ENCODE measurements at places on chromosomes 3 and 15.
A peak's percentile ranks its signal among the peaks of the same experiment; 100 is the strongest.

GRCh38 chr3:79976466-79976865 lies 208.7 kb upstream of the ROBO1 start:
- DNase-seq, result no peak

- DNase-seq, result no peak
Observed at GRCh38 chr3:134922866-134923265, 127.8 kb downstream of the EPHB1 start.

DNA sequence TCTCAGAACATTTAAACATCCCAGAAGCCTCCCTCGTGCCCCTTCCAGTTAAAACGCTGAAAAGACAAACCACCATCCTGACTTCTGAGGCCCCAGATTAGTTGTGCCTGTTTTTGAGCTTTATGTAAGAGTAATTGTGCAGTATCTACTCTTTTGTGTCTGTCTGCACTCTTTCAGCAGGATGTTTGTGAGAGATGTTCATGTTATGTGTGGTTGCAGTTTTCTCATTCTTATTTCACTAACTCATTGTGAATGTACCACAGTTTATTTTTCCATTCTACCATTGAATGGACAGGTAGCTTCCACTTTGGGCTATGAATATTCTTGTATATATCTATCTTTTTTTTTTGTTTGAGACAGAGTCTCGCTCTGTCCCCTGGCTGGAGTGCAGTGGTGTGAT lies 40.3 kb downstream of the MINAR1 start:
- no peak for DNase-seq

GRCh38 chr15:46258056-46258455 lies 623.2 kb downstream of the SQOR start:
- no peak for DNase-seq

DNA sequence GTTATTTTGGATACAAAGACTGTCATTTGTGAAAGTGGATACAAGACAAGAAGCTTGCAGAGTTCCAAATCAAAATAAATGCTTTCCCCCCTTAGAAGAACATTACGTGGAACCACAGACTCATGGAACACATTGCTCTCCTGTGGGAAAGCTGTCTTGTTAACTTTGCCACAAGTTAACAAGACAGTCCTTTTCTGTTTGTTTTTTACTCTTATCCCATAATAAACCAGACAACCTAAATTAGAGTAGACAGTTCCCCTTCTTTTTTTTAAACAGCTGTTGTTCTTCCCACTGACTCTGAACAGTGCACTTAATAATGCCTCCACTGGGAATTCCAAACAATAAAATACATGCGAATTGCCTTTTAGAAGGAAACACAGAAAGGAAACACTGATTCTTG lies 255.3 kb upstream of the UBE2E2 start:
- DNase-seq, result no peak

DNA sequence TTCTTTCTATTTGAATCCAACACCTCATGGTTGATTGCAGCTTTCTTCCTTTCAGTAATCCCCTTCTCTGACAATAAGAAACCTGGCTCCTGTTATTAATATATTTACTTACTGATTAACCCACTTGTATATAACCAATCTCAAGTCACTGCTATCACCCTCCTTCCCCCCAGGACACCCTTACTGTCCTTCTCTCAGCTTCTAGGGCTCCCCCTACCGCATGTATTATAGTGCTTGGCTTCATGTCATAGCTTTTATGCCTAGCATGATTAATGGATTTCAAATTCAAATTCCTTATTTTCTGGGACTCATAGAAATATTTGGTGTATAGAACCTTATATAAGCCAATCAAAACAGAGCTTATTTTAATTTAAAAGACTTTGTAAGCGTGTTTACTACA lies 75.7 kb upstream of the BNIP2 start:
- DNase-seq, result no peak

DNA sequence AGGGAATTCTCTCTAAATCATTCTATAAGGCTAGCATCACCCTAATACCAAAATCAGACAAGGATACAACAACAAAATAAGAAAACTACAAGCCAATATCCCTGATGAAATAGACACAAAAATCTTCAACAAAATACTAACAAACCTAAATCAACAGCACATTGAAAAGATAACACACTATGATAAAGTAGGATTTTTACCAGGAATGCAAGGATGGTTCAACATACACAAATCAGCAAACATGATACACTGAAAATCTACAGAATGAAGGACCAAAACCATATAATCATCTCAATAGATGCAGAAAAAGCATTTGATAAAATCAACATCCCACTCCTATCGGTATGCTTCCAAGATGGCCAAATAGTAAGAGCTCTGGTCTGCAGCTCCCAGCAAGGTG lies 39.5 kb downstream of the ALDH1A2 start:
- DNase-seq, result no peak

- peak; percentile 20 for DNase-seq
Observed at GRCh38 chr3:189041482-189042090, 130.2 kb upstream of the TPRG1 start.

DNA sequence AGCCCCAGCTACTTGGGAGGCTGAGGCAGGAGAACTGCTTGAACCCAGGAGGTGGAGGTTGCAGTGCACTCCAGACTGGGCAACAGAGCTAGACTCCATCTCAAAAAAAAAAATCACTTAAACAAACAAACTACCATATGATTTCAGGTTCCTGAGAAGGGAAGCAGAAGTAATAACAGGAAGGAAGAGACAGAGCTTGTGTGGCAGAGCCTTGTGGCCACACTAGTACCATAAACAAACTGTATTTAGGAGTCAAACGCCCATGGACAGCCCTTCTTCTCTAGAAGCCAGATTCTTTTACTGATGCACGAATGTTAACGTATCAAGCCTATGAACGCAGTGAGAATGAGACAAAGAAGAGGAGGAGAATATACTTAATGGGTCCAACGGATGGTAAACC lies 12.0 kb downstream of the MTMR10 start:
- DNase-seq, result no peak

GRCh38 chr3:68059628-68060152 lies 405.3 kb upstream of the SUCLG2 start:
- no peak for DNase-seq

GRCh38 chr3:158794936-158795518 lies 6.8 kb upstream of the MFSD1 start:
- peak; percentile 4 for DNase-seq

GRCh38 chr3:141127344-141128125 lies 76.4 kb downstream of the SPSB4 start:
- no peak for DNase-seq

GRCh38 chr15:63473007-63473748 lies 31.2 kb upstream of the USP3 start:
- no peak for DNase-seq

DNA sequence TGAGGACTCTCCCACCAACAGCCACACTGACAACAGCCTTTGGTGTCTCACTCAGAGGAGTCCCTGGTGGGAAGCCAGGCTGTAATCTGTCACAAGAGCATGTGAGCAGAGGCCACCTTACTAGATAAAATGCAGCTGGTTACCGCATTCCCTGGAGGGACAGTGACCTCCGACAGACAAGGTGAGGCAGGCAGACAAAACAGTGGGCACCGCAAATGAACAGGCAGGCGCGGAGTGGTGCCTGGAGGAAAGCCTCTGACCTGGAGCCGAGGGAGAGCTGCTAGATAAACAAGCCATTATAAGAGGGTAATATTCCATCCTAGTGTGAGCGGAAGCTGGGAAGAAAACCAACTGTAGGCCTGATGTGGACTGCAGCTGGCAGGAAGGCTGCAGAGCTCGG lies 736.4 kb downstream of the FHIT start:
- peak; percentile 41 for DNase-seq

- no peak for DNase-seq
Observed at GRCh38 chr3:160564949-160565441, 376 bp downstream of the KPNA4 start.

DNA sequence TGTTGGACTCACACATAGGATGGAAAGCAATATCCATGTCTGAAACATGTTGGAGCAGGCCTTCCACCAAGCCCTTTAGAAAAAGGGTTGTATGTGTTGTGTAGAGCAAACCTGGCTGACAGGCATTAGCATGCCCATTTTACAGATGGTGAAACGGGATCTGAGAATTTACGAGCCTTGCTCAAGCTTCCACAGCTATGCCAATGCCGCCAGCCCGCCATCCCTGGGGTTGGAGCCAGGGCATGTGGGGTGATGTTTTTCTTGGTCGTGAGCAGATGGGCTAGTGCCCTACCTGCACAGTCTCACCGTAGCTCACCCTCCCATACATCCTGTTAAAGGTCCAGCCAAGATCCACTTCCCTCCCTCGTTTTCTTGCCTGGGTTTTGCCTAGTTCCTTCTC lies 97.5 kb upstream of the TLE3 start:
- DNase-seq, result no peak

DNA sequence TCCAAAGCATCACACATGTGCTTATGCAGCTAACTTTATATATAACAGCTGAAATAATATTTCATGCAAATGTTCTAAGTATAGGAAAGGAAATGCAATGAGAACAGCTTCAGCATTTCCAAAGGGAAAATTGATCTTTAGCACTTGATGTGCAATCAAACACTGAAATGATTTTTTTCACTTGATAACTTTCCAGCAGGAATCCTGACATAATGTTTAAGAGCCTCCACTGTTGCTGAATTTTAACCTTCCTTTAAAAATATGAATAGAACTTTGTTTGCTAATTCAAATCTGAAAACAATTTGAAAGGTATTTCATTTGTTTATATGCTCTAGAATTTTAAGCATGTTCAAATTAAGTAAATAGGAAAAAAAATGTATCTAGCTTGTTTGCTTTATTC lies 96.9 kb upstream of the STRIT1 start:
- DNase-seq, result no peak

GRCh38 chr15:58608129-58608590 lies 141.3 kb downstream of the ADAM10 start:
- no peak for DNase-seq

DNA sequence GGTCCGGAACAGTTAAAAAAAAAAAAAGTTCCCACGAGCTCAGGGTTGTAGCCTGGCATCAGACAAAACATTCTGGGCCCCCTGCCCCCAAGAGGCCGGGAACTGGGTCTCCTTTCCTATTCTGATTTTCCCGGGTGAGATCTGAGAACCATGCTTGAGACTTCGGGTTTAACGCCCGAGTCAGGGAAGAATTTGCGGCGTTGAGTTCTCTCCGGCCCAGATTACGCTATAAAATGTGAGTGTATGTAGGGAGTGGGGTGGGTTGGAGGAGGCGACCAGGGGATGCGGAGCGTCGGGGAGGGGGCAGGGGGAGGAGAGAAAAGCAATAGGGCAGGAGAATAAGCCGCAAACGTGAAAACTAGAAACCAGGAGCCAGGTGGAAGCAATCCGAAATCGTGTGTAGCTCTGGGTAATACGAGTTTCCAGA lies 2.7 kb downstream of the ZIC1 start:
- no peak for DNase-seq

DNA sequence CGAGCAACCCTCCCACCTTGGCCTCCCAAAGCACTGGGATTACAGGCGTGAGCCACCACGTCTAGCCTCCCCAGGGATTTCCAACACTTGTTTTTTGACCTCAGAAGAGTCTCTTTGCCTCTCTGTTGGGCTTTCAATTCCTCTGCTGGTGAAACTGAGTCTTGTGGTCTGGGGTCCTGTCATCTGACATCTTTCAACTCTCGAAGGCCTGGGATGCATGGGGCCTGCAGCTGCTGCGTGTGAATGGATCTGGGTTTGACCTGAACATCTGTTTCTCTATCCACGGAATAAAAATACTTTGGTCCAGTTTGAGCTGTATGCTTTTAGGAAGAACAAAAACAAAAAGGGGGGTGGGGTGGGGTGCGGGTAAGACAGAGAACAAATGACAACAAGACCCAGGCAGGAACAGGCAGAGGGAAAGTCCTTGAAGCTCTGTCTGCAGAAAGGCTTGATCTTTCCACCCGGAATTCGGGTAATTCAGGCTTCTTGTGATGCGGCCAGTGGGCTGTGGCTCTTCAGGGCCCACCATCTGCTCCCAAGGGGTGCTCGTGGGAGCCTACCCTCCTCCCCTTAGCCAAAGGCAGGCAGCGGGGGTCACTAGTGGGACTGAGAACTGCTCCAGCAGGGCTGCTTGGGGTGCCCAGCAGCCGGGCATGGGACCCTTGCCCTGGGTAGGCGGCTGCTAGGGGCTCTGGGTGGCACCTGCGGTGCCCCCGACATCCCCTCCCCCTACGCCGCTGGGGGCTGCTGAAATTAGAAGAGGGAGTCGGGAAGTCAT lies 71.5 kb downstream of the SLC12A8 start:
- DNase-seq, result no peak

DNA sequence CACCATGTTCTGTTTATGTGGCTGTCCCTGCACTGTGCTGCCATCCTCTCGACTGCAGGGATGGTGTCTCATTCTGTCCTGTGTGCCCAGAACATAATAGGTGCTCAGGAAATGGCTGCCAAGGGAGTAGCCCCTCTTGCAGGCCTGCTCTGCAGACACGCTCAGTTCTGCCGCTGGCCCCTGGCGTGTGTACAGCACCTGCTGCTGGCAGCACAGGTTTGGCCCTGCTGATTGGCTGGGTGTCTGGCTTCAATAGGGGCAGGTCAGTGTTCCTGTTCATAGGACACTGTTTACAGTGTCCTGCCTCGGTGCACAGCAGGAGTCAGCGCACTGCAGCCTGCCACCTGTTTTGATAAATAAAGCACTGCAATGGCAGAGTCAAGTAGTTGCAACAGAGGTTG lies 146.9 kb downstream of the DNAJB8 start:
- no peak for DNase-seq

GRCh38 chr3:196641333-196642054 lies 2.0 kb downstream of the NRROS start:
- DNase-seq, result no peak

DNA sequence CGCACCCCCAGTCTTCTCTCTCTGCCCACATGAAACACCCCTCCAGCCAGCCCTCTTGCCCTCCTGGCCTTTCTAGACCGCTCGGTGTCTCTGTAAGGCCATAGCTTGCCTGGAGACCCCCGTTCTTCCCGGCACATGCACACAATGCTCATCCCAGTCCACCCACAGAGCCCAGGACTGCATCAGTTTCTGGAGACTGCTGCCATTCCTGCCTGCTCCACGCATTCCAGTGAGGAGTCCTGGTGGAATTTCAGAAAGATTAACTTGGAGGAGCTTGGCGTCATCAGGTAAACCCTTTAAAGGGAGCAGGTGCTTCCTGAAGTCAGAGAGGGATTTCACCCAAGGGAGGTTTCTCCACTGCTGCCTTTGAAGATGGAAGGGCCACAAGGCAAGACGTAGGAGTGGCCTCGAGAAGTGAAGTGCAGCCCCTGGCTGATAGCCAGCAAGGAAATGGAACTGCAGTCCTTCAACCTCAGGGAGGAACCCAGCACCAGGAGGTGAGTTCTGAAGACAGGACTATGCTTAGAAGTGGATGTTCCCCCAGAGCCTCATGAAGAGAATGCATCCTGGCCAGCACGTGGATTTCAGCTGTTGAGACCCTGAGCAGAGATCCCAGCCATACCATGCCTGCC lies 19.2 kb downstream of the SLC41A3 start:
- no peak for DNase-seq

GRCh38 chr15:82958638-82959037 lies 6.1 kb upstream of the HOMER2 start:
- DNase-seq, result no peak
